Mammary epithelial cell (primary cell): ENCODE measurements at places on chromosomes 12 and 14. TPM values are rescaled to one million over a fixed set of nuclear protein-coding genes. Genes with fewer than 3 reads are reported as not detected.

- no peak for DNase-seq
These were observed 383.2 kb upstream of the FLRT2 start for GRCh38 chr14:85146779-85147178.

OTOGL gene
- polyA plus RNA-seq, result not detected

FIGNL2 gene
- polyA plus RNA-seq, result not detected

DNA sequence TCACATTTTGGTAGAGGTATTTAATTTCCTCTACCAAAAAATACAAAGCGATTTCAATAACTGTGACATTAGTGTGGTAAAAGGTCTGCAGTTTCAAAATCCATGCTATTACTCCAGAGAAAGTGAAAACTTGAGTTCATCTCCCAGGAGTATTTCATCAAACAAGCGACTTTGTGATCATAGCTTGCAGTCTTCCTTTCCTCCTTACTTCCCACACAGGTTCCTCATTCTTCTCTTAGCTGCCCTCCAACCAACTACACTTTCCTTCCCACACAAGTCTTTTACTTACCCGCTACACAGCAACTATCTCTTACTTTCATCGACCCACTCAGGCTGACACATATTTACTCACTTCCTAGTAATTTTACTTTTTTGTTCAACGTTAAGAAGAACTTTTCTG lies 413.4 kb upstream of the USP15 start:
- no peak for DNase-seq

SSTR1 gene
- not detected for polyA plus RNA-seq

DNA sequence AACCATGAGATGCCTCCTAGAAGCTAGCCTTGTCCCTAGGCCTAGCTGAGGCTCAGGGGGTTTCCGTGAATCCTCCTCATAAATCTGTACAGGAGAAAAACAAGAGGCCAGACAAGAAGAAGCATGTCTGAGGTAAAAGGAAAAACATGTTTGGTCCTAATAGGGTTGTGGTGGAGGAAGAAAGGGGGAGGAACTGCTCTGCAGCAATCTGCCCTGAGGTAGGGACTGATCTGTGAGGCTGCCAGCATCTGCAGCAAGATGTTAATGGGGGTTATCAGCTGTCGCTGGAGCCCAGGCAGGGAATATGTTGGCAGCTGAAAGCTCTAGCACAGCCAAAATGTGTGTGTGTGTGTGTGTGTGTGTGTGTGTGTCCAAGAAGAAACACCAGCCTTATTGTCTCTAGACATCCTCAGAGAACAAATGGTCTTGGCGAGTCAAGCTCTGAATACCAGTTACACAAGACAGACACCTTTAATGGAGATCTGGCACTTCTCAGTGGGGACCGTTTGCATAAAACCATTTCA lies 218.5 kb downstream of the NUAK1 start:
- peak; percentile 92 for DNase-seq

- DNase-seq, result peak; percentile 78
These were observed 9.0 kb downstream of the SERPINA6 start for GRCh38 chr14:94313991-94314655.

DNA sequence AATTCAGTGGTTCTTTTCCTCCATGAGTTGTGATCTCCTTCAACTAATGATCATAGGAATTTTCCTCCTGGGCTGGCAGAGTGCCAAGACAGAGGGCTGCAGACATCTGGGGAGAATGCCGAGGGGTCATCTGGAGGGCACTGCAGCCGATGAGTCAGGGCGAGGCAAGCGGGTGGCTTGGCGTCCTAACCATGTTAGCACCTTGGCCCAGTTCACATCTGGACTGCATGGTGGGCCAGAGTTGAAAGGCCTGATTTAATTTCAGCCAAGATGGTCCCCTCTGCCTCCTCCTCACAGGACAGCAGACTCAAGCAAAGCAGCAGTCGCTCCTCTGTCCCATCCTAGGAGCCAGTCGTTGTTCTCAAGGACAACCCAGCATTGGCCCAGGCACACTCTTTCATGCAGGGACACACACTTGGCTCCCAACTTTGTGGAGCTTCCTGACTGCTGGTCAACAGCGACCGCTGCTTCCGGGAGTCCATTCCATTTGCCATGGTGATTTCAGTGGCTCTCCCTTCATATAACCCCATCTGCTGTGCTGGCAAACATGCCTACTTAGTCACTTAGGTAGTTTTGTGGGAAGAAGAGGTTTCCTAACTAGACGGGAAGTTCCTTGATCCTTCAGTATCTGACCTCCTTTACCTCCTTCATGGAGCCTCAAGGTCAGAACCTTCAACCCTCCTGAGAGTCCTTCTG lies 161.8 kb downstream of the TTC8 start:
- peak; percentile 72 for DNase-seq

- DNase-seq, result peak; percentile 52
These were observed 11.4 kb upstream of the BCAT1 start for GRCh38 chr12:24960222-24960855.

TAS2R14 gene
- polyA plus RNA-seq, result 0.39 TPM

FITM1 gene
- polyA plus RNA-seq, result 0.08 TPM

SYCP3 gene
- polyA plus RNA-seq, result not detected

DNA sequence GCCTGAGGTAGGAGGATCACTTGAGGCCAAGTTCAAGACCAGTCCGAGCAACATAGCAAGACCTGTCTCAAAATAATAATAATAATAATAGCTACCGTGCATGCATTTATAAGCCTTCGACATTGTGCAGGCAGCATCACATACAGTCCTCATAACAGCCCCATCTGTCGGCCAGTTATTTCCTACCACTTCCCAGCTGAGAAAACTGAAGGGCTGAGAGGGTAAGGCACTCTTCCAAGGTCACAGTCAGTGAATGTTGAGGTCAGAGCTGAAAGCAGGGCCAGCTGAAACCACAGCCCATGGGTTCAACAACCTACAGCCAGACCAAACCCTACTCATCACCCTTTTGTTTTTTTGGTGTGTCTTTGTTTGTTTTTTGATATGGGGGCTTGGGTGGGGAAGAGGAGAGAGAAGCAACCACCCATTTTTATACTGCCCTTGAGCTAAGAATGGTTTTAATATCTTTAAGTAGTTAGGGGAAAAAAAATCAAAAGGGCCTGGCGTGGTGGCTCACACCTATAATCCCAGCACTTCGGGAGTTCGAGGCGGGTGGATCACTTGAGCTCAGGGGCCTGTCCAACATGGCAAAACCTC lies 16.8 kb upstream of the ITPK1 start:
- no peak for DNase-seq

- DNase-seq, result no peak
These were observed 42.4 kb downstream of the ATXN2 start for GRCh38 chr12:111556676-111557075.

- DNase-seq, result no peak
These were observed 273.9 kb upstream of the RTL1 start for GRCh38 chr14:101177301-101177971.

DNA sequence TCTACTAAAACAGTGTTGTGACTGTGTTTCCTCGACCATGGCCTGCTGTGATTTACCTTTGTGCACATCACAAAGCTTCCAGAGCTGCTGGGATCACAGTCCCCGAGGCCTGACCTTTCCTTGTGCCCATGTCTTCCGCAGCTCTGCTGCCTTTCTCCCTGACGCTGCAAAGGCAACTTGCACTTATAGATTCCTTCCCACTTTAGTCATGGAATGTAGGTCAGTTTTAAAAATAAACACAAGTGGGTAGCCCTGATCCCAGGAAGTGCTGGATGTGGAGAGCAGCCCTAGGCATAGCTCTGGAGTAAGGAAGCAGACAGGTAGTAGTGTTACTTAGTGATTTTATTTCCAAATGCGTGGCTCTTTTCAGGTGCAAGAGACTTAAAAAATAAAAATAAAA lies 825.7 kb downstream of the AACS start:
- DNase-seq, result no peak

- no peak for DNase-seq
These were observed 81.2 kb downstream of the CFAP54 start for GRCh38 chr12:96570579-96570978.

DNA sequence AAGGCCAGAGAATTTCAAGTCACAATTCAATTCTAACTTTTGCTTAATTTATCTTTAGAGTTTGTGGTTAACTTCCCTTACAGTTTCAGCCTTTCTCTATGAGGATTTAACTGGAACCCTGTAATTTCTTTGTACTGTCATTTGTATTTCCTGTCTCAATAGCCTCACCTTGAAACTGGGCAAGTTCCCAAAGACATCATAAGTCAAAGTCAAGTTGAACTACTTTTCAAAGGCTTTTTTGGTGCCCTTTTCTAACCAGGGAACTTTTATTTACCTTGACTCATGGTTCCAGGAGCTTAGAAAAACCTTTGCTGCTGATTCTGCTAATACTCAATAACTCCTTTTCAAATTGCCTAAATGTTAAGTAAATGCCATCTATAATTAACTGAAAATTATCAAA lies 200.8 kb upstream of the KRR1 start:
- peak; percentile 92 for DNase-seq
